ENCODE measurements at places on chromosomes 12 and 14.

DNA sequence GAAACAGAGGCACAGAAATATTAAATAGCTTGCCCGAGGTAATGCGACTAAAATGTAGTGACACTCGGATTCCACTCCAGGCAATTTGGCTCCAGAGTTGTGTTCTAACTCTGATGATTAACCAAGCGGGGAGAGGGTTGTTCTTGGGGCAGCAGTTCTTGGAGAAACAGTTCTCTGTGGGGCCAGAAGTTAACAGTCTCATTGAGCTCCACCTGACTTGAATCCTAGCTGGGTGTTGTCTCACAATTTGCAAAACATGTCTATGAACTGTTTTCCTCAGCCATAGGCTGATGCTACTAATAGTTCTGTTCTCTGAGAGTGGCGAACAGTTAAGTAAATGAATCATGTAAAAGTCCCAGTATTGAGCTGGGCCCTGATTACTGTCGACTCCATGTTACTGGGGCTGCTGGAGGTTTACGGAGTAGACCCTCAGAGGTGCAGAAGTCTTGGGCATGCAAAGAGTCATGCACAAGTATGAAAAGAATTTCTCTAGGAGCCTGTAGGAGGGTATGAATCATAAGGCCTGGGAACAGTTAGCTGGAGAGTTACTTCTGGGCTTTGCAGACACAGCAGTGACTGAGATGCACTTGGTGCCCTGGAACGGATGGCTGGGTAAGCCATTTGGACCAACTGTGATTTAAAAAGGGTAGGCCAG is 15.4 kb upstream of the NIN start:
- no peak for DNase-seq

DNA sequence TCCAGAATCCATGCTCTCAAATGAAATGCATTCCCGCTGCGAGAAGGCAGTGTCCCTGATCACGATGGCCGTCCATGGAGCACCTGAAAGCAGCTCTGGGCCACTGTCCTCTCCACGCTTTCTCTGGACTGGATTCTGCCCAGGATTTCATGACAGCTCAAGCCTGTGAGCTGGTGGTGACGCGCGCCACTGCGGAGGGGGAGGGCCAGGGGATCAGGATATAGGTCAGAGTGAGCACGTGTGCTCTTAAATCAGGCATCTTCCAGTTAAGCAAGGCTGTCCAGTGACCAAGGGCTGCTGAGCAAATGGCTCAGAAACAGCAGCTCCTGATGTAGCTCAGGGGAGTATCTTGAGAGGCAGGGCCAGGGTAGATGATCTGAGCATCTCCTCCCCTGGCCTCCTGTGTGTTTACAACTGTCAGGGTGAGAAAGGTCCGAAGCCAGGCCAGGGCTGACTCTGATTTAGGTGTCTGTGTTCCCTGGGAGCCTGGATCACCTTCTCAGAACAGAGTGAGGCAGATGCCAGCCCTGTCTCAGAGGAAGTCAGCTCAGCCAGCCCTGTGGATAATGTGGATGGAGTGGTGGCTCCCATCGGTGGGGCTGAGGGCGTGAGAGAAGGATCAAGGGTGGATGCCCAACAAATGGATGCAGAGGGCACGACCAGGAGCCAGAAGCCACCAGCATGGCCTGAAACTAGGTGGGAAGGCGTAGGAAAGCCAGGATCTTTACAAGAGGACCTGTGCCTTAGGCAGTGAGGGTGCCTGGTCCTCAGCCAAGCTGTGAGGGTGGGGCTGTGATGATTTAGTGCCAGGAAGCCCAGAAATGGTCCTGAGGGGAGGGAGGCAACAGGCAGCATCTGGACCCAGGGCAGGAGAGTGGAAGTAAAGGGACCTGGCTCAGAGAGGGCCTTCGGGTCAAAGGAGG is 55.3 kb downstream of the ELK3 start:
- DNase-seq, result no peak

DNA sequence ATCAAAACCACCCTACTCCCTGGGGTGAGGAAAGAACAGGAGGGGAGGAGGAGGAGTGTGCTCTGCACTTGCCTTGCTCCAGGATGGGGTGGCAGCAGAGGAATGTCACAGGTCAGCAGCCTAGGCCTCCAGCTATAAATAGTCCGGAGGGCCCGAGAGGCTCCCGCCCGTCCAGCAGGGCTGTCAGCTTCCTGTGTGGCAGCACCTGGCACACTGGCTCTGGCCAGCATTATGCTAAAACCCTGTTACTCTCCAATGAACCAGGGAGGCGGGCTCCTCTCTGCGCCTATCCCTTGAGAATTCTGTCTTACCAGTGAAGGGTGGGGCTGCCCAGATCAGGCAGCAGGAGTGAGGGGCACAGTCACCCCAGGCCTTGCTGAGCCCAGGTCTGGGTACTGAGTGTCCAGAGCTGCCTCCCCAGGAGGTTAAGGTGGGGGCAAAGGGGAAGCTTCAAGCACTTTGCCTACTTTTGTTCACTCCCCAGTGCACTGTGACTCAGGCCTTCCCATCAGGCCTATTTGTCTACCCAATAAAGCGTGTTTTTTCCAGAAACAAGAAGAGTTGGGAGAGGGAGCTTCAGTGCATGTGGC is 1.2 kb upstream of the COX14 start:
- no peak for DNase-seq

GRCh38 chr14:103880348-103881267 is 33.2 kb upstream of the PPP1R13B start:
- DNase-seq, result no peak

GRCh38 chr14:77024171-77024691 is 4.3 kb downstream of the IRF2BPL start:
- peak; percentile 32 for DNase-seq

GRCh38 chr14:51865953-51866747 is 5.7 kb downstream of the GNG2 start:
- DNase-seq, result no peak

- DNase-seq, result no peak
These were observed 88.6 kb downstream of the MGST1 start for GRCh38 chr12:16435875-16436554.

- peak; percentile 33 for DNase-seq
These were observed 92.9 kb upstream of the EGLN3 start for GRCh38 chr14:34043627-34044372.

- no peak for DNase-seq
These were observed 604 bp downstream of the HCFC2 start for GRCh38 chr12:104064842-104065427.

- no peak for DNase-seq
These were observed 11.8 kb upstream of the KRAS start for GRCh38 chr12:25262389-25263074.
